ENCODE measurements at places on chromosomes 5 and 9. TPM values are rescaled to one million over a fixed set of nuclear protein-coding genes. Genes with fewer than 3 reads are reported as not detected.

The LCN15 gene
- not detected for total RNA-seq

The STK32A gene
- total RNA-seq, result 0.46 TPM

The NPR3 gene
- total RNA-seq, result 2.0 TPM

The CTXN3 gene
- not detected for total RNA-seq
